ENCODE measurements at places on chromosomes 2 and 18. TPM values are rescaled to one million over a fixed set of nuclear protein-coding genes. Genes with fewer than 3 reads are reported as not detected.

DNA sequence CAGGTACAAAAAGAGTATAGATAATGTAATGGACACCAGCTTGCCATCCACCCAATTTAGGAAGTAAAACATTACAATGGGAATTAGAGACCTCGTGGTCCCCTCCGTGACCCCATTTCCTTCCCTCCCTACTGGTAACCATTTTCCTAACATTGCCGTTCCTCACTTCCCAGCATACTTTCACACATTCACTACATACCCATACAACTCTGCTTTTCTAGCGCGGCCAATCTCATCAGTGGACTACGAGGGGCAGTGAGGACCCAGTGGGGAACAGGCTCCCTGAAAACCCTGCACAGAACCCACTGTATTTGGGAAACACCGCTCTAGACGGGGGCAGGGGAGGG lies 1.1 kb downstream of the ENOSF1 start:
- DNase-seq, result peak; percentile 67
- H3K27me3 ChIP-seq, result no peaks in the 10 kb centered on the region
- peak overlapping the region; percentile 79 for H3K4me3 ChIP-seq
- peaks cover 19% of the 10 kb centered on the region for H3K4me1 ChIP-seq
- H3K27ac ChIP-seq, result peak overlapping the region; percentile 97

DNA sequence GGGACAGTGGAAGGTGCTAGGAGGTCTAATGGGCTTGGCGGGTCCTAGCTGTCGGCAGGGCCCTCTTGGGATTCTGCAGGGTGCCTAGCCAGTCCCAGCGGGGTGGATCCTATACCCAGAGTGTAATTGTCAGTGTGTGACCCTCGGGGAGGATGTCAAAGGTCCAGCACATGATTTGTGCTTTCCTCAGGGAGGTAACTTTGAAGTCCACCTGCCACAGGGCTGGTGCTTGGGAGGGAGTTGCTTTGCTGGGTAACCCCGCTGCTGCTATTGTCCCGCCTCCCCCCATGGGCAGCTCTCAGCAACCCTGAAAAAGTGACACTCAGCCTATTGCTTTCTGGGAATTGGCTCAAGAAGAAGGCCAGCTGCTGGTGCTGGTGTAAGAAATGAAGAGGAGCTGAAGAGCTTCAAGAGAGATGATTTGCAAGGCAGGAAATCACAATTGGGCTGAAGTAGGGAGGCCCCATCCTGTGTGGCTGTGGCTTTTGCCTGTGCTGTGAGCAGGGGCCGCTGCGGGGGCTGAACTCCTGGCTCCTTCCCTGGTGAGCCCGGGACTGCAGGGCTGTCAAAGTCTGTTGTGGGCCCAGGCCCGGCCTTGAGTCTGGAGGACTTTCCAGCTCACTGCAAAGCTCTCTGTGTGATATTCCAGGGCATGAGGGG lies 36.4 kb downstream of the EMILIN2 start:
- DNase-seq, result peak; percentile 58
- no peaks in the 10 kb centered on the region for H3K36me3 ChIP-seq
- no peak overlapping the region for H3K27ac ChIP-seq
- H3K4me1 ChIP-seq, result no peaks in the 10 kb centered on the region
- no peaks in the 10 kb centered on the region for H3K27me3 ChIP-seq

DNA sequence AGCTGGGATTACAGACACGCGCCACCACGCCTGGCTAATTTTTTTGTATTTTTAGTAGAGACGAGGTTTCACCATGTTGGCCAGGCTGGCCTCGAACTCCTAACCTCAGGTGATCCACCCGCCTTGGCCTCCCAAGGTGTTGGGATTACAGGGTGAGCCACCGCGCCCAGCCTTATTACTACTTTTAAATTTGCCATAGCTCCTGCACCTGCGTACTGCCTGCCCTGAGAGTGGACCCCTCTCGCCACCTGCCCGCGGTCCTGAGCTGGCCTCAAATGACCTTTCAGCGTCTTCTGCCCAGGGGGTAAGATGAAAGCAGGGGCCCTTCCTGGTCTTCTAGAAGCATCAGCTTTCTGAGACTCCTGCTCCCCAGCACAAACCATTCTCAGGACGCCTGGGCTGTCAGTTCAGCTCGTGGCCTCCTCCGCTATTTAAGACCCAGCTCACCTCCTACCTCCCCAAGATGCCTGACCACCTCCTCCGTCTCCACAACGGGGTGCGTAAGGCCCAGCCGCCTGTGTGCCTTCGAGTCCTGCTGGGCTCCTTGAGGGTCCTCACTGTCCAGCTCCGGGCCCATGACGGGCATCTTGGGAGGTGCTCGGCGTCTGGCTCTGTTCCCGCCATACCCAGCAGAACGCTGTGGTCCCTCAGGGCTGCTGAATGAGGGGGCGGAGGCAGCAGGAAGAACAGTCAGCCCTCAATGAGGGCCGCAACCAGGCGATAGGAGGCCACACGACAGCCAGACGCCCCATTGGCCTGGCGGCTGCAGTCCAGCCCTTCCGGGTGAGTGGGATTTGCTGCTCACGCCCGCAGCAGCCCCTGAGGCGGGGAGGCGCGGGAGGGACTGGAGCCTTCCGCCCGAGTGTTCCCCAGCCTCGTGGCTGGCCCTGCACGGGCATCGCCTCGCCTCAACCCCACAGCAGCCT lies 266.6 kb downstream of the TFCP2L1 start:
- peak; percentile 89 for DNase-seq
- H3K4me3 ChIP-seq, result no peak overlapping the region
- H3K4me1 ChIP-seq, result no peaks in the 10 kb centered on the region
- H3K27ac ChIP-seq, result no peak overlapping the region

The CFAP65 gene
- 16.5 TPM for total RNA-seq

The NPHP1 gene
- 15.1 TPM for total RNA-seq
